ENCODE measurements at places on chromosomes 6 and 20. TPM values are rescaled to one million over a fixed set of nuclear protein-coding genes. Genes with fewer than 3 reads are reported as not detected.

The NKX2-4 gene
- total RNA-seq, result not detected

The ADGB gene
- not detected for total RNA-seq

The ABHD16B gene
- total RNA-seq, result not detected

The MAS1 gene
- total RNA-seq, result not detected

The EPHA7 gene
- total RNA-seq, result 0.96 TPM

The HINT3 gene
- 25.5 TPM for total RNA-seq

- DNase-seq, result no peak
Measured at GRCh38 chr6:53179961-53180651, 31.5 kb upstream of the GCM1 start.
